ENCODE measurements at places on chromosomes 2 and 18. TPM values are rescaled to one million over a fixed set of nuclear protein-coding genes. Genes with fewer than 3 reads are reported as not detected.

DNA sequence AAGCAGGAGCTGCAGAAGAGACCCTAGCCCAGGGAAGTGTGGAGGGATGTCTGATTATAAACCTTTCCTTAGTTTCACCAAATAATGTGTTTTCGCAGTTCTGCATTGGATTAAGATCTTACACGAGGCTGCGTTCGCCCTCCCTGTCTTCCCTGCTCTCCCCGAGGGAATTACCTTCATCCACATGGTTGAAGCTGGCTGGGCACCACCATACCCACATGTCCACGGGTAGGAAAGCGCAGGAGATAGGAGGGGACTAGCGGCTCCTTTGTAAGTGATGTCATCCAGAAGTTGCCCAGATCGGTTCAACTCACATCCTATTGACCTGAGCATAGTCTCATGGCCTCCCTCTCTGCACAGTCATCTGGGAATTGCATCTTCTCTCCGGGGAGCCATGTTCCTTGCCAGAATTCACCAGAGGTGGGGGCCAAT lies 1.1 kb downstream of the TTL start:
- peak overlapping the region; percentile 87 for H3K27ac ChIP-seq
- peaks cover 6% of the 10 kb centered on the region for H3K4me1 ChIP-seq
- H3K27me3 ChIP-seq, result no peaks in the 10 kb centered on the region
- H3K36me3 ChIP-seq, result no peaks in the 10 kb centered on the region

DNA sequence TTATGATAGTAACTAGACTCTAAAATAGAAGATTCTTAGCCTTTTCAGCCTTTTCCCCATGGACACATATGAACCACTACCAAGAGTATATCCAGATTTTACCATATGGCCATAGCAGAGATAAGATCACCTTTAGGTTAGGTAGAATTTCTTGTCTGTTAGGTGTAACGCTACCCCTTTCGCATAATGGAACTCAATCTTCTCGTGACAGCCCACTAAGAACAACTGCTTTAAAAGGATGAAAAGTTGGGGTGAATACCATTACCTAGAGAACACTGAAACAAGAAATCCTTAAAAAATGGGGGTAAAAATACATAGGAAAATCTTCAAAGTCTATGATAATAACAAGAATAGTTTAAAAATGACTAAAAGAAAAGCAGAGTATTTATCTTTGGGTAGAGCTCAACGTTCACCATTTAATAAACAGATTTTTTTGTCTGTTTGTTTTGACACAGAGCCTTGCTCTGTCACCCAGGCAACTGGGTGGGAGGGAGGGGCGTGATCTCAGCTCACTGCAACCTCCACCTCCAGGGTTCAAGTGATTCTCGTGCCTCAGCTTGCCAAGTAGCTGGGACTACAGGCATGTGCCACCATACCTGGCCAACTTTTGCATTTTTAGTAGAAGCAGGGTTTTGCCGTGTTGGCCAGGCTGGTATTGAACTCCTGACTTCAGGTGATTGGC lies 67.2 kb downstream of the VIL1 start:
- no peak overlapping the region for H3K27ac ChIP-seq
- no peak overlapping the region for H3K4me3 ChIP-seq

CD207 gene
- total RNA-seq, result 0.21 TPM

DNA sequence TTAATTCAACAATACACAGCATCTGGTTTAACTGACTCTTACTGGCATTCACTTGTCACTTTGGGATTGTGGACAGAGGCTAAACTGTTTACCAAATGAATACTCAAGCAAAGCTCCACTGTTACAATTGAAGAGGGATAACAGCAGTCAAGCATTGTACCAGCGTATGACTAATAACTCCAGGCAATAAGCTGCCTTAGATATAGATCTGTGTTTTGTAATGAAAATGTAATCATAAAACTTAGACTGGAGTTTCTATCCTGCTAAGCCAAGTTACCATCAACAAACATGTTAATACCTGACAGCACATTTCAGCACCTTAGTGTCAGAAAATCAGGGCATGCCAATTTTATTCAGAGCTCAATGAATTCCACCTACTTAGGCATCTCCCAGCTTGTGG lies 889.5 kb downstream of the EPHA4 start:
- H3K4me3 ChIP-seq, result no peak overlapping the region
- no peak for DNase-seq
- no peaks in the 10 kb centered on the region for H3K27me3 ChIP-seq
- H3K36me3 ChIP-seq, result no peaks in the 10 kb centered on the region
- no peak overlapping the region for H3K27ac ChIP-seq
- no peaks in the 10 kb centered on the region for H3K4me1 ChIP-seq
